NCI-H1436 treated with DMSO at 0.1 percent for 48 hours (cell line): ENCODE measurements at places on chromosomes 16 and 17.

GRCh38 chr16:64870859-64871258 lies 251.0 kb downstream of the CDH11 start:
- no peak for DNase-seq

GRCh38 chr17:7987112-7987893 lies 15.1 kb upstream of the GUCY2D start:
- DNase-seq, result no peak

DNA sequence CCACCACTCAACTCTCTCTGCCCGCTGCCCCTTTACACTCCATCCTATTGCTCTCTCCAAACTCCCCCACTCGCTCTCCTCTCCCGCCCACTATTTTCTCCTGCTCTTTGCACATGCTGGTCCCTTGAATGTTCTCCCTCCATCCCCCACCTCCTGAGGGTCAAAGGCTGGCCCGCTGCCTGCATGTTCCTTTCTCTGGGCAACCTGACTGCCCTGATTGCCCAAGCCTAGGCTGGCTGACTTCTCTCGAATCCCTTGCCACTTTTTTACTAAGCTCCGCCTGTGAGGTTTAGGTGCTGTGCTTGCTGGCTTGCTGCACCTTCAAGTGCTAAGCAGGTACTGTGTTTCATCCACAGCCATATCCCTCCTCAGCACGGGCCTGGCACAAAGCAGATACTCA lies 2.7 kb downstream of the EMC8 start:
- no peak for DNase-seq

DNA sequence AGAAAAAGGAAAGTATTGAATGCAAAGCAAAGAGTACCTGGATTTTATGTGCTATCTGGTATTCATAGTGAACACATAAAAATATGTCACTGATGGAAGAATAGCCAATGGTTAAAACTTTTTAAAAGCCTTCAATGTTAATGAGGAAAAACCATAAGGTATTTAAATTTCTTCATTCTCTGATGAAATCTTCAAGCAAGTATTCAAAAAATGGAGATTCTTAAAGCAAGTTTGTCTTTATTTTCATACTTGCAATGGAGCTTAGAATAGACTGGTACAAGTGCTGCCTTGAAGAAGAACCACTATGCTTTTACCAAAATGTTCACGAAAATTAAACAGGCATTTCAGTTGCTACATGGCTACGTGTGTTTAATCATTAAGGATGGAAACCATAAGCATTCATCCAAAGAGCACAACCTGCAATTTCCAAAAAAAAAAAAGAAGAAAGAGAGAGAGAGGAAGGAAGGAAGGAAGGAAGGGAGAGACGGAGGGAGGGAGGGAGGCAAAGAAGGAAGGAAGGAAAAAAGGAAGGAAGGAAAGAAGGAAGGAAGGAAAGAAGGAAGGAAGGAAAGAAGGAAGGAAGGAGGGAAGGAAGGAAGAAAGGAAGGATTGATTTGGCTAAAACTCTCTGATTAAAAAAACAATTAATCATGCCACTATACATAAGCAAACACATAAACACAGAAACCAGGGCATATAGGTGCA lies 17.6 kb downstream of the HS3ST3A1 start:
- no peak for DNase-seq

DNA sequence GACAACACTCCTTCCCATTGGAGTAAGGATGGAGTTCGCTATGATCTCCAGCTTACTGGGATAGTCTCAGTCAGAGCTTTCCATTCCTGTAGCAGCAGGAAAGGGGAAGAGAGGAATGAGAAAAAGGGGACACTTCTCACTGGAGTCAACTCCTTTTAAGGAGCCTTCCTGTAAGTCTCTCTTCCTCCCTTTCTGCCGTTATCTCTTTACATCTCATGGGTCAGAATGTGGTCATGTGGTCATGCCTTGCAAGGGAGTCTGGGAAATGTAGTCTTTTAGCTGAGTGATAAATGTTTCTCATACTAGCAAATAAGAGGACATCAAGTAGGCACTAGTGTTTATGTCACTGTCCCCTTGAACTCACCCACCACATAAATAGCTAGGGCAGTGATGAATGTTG lies 227.3 kb downstream of the HAPSTR1 start:
- no peak for DNase-seq

DNA sequence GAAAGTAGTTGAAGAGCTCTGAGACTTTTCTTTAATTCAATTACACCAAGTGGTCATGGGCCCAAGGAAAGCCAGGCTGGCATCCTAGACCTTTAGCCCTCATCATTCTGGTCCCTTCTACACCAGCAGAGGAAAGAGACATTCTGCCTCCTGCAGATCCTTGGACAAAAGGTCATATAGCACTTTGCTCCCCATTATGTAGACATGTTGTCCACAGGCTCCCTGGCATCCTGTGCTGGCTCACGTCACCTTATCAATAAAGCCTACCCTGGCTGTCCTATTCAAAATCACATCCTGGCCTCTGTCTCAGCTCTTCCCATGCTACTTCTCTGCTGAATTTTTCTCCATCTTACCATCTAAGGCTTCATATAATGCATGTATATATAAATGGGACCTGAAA lies 61.6 kb upstream of the MAF start:
- no peak for DNase-seq

GRCh38 chr17:1967213-1967612 lies 57.9 kb downstream of the RTN4RL1 start:
- DNase-seq, result no peak

GRCh38 chr16:10828851-10829366 lies 10.3 kb upstream of the TVP23A start:
- DNase-seq, result no peak

- DNase-seq, result no peak
These were observed 714 bp downstream of the SPATA33 start for GRCh38 chr16:89658221-89658879.

- DNase-seq, result peak; percentile 75
These were observed 20.8 kb downstream of the GGA3 start for GRCh38 chr17:75240394-75241142.

DNA sequence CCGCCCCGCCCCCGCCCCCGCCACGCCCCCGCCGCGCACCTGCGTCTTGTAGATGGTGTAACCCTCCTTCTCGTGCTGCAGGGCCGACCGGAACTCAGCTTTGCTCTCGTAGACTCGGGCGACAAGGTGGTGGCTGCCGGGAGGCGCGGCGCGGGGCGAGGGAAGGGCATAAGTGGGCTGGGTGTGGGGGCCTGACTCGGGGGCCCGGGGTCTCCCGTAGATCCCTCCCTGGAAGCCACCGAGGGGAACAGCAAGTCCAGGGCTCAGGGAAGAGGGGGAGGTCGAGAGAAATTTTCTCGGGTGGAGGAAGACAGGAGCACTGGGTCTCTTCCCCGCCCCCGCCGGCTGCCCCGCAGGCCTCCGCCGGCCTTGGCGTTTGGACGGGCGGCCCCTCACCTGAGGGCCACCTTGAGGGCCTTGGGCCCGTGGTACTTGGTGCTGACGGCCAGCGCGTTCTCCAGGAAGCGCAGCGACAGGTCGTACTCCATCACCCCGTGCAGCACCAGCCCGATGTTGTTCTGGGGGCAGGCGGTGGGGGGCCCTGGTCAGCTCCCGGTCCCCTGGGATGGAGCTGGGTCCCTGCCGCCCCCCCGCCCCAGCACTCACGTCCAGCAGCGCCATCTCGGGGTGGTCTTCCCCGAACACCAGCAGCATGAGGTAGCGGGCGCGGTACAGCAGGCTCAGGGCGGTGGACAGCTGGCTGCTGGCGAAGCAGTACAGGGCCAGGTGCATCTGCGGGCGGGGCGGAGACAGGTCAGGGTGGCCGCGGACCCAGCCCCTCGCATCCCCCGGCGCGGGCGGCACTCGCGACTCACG lies 19.4 kb downstream of the CLUH start:
- no peak for DNase-seq

DNA sequence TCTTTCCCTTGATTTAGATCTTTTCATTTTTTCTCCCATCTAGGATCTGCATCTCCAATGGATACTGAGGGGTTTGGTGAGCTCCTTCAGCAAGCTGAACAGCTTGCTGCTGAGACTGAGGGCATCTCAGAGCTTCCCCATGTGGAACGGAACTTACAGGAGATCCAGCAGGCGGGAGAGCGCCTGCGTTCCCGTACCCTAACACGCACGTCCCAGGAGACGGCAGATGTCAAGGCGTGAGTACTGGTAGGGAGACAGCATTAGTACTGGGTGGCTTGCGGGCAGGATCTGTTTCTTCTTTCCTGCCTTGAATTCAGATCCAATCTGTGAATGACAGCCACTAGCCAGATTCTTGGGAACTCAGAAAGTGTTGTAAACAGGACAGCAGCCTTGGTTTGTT lies 18.3 kb downstream of the NUP93 start:
- DNase-seq, result no peak

- DNase-seq, result no peak
These were observed 7.6 kb downstream of the TBX2 start for GRCh38 chr17:61406971-61407911.

DNA sequence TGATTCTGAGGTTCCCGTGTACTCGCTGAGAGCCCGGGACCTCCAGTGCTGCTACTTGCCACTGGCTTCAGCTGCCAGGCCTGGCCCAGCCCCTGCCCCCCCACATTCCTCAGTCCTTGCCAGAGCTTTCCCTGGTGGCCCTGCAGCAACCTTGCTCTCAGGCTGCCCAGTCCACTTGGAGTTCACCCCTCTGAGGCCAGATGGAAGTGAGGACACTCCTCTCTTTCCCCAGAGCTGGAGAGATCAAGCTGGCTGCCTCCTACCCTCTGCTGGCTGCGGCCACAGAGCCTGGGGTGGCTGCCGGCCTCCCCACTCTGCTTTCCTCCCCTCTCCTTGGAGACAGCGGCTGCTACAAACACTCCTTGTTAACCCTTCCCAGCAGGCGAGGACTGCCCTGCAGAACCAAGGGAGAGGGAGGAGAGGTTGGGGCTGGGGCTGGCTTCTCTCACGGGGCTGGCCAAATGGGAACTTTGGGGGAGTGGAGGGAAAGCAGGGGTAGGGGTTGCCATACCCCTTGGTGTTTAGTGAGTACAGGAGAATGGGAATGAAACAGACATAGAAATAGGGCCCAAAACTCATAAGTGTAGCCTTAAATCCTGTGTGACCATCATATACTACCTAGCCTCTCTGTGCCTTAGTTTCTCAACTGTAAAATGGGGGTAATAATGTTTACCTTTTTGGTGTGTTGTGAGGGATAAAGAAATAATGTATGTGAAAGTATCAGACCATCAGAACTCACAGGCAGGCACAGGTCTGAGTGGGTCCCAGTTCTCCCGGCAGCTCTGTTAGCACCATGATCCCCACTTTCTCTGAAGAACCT lies at the start of gene GAS2L2:
Gene GAS2L2, minus strand, starts transcription at position 295 of the 820 bp plus-strand sequence. CDS start 389 bp downstream, outside the sequence.
- no peak for DNase-seq

- DNase-seq, result peak; percentile 9
These were observed 6.4 kb upstream of the GGT6 start for GRCh38 chr17:4566785-4567184.

DNA sequence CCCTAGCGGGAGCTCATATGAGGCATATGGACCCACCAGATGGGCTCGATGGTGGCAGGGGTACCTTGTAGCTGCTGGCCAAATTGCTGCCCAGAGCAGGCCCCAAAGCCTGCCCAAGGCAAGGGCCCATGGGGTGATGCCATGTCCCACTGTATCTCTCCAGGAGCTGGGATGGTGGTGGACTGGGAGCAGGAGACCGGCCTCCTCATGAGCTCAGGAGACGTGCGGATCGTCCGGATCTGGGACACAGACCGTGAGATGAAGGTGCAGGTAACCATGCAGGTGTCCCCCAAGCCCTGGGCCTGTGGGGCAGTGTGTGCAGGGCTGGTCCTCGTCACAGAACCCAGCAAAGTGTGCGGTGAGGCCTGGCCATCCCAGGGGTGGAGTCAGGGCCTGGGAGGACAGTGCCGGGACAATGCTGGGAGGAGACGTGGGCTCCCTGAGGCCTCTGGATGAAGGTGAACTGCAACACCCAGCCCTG lies 34.1 kb upstream of the CHMP6 start:
- no peak for DNase-seq

- no peak for DNase-seq
These were observed 7.7 kb downstream of the NUBP1 start for GRCh38 chr16:10751291-10751697.

DNA sequence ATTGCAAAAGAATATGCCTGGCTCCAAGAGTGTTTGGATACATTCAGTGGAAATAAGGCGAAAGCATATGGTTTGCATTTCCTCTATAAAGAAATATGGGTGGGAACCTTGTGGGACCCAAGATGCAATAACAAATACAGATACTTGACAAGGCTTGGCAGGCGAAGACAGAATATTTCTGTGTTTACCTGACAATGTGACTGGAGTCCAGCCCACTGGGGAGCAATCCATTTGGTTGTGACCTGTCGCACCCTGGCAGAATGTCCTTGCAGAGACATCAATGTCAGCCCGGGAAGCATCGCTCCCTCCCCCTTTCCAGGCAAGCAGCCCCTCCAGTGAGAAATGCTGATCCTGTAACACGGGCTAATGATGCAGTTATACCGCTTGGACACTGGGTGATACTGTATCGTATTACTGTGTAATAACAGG lies 296.6 kb downstream of the MAF start:
- no peak for DNase-seq

GRCh38 chr17:21814776-21815175 lies 122.5 kb downstream of the KCNJ18 start:
- DNase-seq, result no peak

DNA sequence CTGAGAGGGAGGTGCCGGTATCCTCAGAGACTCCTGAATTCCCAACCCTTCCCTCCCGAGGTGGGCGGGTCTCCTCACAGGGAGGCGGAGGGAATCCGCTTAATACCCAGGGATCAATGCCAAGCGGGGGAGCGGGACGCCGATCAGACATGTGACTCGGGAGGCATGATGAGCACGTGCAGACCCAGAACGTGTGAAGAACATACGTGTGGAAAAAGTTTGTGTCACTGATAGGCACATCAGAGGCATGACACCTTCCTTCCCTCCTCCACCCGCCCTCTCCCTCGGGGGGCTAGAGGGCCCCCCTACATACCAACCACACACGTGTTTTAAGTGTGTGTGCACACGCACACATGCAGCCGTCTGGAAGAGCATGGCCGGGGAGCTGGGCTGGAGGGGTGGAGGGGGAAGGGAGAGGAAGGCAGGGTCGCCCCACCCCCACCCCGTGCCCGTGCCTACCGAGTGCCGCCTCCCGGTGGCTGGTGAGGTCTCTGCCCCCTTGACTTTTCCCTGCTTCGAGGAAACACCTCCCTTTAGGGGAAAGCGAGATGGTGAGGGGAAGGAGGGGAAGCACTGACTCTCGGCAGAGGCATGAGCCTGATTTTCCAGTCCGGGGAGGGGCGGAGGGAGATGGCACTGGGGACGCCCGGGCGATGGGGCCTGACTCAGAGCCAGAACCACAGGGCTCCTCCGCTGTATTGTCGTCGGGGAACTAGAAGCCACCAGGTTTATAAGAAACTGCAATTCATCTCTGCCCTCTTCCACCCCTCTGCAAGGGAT lies 12.1 kb upstream of the TBX21 start:
- no peak for DNase-seq
